ENCODE measurements at places on chromosomes 2 and 18.

DNA sequence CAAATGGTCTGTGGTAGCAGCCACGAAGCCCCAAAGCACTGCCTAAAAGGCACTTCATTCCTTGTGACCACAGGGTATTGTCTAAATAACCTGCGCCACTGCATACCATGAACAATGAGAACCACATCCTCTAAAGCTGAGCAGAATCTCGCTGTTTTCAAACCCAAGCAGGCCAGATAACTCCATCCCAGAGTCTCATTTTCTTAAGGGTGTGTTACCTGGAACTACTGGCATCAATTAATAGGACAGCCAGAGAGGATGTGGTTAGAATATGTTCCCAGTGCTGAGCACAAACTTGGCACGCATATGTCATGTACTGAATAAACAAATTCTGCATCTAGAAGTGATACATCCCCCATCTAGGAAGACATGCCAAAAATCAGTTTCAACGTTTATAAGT, 13.0 kb downstream of the VPS4B start:
- no peak for DNase-seq

DNA sequence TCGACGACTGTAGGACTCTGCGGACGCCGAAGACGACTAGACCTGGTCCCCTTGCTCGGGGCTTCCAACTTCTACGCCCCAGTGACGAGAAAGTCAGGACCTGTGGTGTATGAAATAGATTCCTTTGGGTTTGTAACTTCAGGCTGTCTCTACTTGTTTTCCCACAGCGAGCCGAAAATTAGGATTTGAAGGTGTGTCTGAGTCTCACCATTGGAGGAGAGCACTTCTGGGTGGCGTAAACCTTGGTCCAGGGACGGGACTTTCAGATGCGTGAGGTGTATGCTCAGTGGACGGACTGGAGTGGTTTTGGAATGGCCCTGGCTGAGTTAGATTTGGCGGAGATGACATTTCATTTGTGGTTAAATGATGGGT, 1.3 kb downstream of the BIRC6 start:
- DNase-seq = no peak

DNA sequence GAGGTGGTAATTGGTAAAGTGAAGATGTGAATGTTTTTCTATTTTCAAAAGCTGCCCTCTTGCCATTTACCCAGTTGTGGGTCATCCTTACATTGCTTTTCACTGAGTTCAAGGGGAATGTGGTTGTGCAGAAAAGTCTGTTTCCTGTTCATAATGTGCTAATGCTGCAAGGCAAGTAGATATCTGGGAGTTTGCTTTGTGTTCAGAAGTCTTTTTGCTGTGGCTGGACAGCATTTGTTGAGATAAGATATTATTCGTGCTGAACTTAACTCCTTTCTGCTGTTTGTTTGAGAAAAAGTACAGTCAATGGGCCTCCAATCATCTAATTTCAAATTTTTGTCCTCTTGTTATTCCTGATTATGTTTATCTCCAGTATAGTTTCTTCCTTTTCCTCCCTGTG, 263.2 kb downstream of the LTBP1 start:
- no peak for DNase-seq

DNA sequence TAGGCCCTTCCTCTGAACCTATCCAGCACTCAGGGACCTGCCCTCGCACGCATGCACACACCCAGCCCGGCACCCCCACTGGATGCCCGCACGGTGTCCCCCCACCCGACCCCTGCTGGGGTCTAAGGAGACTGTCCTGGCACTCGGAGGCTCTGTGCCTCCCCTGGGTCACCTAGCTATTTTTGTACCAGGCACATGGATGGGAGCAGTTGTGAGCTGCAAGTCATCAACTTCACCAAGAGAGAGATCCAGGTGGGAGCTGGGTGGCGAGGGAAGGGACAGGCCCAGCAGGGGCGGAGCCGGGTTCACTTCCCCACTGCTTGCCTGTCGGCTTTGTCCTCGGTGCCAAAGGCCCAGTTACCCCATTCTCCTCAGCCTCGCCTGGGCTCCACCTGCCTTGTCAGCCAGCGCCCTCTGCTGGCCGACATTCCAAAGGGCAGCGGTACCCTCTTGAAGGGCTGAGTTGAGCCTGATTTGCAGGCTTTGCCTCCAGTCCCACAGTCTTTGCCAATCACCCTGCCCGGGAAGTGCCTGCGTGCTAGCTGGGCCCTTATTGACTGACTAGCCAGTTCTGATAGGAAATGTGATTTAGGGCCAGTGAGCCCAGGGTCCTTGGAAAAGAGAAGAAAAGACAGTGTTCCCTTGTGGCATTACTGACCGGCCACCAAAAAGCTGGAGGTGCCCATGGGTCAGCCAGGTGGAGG, 5.8 kb downstream of the NT5DC4 start:
- peak; percentile 88 for DNase-seq

GRCh38 chr2:132671151-132671835, 1.3 kb upstream of the LYPD1 start:
- no peak for DNase-seq

Data from midbrain (tissue), 1 donor.